T-cell (primary cell): ENCODE measurements at places on chromosomes 5 and 9.

DNA sequence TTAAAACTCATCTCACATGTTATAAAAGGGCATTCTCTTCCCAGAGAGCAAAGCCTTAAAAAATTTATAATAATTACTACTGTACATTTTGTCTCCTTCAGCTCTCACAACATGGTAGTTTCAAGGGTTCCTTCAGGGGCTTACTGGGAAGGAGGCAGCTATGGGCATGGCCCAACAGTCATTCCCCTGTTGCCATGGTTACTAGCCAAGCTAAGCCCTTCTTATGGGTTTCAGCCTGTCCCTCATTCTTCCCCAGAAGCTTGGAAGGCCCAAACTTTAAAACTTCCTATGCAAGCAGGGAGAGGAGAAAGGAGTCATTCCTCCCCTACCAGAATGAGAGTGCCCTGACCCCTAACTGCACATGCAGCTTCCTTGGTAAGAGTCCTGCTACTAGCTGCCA is 82.2 kb upstream of the CNTLN start:
- no peak overlapping the region for H3K4me3 ChIP-seq
- no peak overlapping the region for H3K27ac ChIP-seq
- no peaks in the 10 kb centered on the region for H3K27me3 ChIP-seq
- no peaks in the 10 kb centered on the region for H3K4me1 ChIP-seq

DNA sequence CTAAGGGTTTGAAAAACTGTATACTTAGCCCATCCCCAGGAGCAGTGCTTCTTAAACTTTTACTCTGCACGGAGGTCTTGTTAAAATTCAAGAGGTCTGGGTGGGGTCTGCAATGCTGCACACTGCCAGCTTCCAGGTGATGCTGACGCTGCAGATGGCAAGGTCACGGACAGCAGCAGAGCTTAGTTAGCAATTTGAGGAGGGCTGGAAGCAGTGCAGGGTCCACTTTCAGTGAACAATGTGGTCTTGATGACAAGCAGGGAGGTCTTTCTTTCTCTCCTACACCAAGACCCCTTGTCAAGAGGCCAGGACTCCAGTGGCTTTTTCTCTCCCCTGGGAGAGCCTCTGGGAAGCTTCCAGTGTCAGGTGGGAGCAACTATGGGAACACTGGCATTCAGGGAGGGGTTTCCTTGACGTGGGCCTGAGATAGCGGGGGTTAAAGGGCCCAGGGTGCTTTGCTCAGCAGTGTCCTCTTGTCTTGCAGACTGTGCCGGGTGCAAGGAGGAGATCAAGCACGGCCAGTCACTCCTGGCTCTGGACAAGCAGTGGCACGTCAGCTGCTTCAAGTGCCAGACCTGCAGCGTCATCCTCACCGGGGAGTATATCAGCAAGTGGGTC is 65.0 kb upstream of the AFAP1L1 start:
- H3K27me3 ChIP-seq, result no peaks in the 10 kb centered on the region
- H3K36me3 ChIP-seq, result no peaks in the 10 kb centered on the region
- DNase-seq, result no peak

DNA sequence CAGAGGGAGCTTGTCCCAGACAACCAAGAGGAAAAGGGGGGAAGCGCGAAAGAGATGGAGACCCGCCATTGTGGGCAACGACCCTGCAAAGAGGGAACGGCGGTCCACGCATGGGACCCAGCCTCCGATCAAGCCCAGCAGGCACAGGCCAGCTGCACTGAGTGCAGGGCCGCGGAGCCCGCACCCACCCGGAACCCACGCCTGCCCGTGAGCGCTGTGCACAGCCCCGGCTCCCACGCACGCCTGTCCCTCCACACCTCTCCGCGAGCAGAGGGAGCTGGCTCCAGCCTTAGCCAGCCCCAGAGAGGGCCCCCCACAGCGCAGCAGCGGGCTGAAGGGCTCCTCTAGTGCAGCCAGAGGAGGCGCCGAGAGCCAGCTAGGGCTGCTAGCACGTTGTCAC is 416.5 kb downstream of the DMRTA1 start:
- H3K36me3 ChIP-seq, result no peaks in the 10 kb centered on the region
- H3K27me3 ChIP-seq, result no peaks in the 10 kb centered on the region
- H3K4me1 ChIP-seq, result no peaks in the 10 kb centered on the region
- no peak overlapping the region for H3K27ac ChIP-seq

GRCh38 chr5:73908395-73908794 is 282.4 kb downstream of the ARHGEF28 start:
- DNase-seq, result no peak
- no peak overlapping the region for H3K27ac ChIP-seq
- H3K4me3 ChIP-seq, result no peak overlapping the region
- no peaks in the 10 kb centered on the region for H3K36me3 ChIP-seq
- no peaks in the 10 kb centered on the region for H3K4me1 ChIP-seq

DNA sequence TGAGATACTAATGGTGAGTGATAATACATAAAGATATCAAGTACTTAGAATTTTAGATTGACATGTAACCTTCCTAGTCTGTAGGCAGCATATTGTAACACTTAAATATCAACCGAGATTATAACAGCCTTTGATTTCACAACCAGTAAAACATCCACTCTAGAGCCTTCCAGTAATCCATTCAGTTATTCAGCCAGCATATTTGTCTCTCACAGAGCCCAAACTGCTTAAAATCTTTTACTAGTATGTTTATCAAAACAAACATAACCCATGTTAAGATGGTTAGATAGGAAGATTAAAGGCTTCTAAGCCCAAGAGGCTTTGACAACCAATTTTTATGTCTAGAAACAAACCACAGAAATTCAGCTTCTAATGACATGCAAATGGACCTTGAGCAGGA is 177.9 kb upstream of the FST start:
- no peaks in the 10 kb centered on the region for H3K27me3 ChIP-seq
- H3K4me3 ChIP-seq, result no peak overlapping the region
- no peaks in the 10 kb centered on the region for H3K36me3 ChIP-seq
- no peak for DNase-seq
- no peaks in the 10 kb centered on the region for H3K4me1 ChIP-seq

DNA sequence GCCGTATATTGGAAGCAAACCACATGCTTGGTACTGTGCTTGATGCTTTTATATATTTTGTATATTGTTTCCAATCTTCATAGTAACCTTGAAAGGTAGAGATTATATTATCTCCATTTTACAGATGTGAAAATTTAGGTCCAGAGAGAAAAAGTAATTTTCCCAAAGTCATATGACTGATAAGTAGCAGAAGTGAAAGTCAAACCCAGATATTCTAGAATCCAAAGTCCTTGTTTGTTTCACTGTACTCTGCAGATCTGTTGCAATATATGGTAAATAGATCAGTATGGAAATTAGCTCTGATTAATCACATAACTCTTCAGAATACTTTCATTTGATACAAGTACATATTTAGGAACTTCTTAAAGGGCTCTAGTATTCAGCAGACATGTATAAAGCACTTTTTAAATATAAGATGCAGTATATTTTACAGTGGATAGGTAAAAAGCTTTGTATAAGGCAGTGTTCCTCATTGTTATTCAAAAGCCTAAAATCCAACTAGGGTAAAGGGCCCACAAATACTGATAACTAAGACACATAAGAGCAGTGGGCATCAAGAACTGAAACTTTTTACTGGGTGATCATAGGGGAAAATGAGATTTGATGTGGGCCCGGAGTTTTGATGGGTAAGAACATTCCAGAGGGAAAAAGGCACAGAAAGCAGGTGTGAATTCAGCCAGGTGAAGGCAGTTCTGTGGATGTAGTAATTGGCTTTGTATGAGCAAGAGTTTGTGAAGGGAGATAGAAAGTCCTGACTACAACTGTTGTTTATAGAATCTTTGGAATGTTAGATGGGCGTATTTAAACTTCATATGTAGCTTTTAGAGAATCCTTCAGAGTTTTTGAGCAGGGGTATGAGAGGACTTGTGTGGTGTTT is 25.0 kb downstream of the NDFIP1 start:
- no peaks in the 10 kb centered on the region for H3K27me3 ChIP-seq
- H3K27ac ChIP-seq, result no peak overlapping the region
- H3K4me3 ChIP-seq, result no peak overlapping the region
